ENCODE measurements at places on chromosomes 6 and 20. TPM values are rescaled to one million over a fixed set of nuclear protein-coding genes. Genes with fewer than 3 reads are reported as not detected.
A peak's percentile ranks its signal among the peaks of the same experiment; 100 is the strongest.

ZNF311 gene
- total RNA-seq, result 7.5 TPM

PDE10A gene
- 0.13 TPM for total RNA-seq

ARMC2 gene
- 0.82 TPM for total RNA-seq

FAM184A gene
- 13.6 TPM for total RNA-seq

- DNase-seq, result no peak
Observed at GRCh38 chr6:119122336-119122735, 43.9 kb upstream of the FAM184A start.

DNA sequence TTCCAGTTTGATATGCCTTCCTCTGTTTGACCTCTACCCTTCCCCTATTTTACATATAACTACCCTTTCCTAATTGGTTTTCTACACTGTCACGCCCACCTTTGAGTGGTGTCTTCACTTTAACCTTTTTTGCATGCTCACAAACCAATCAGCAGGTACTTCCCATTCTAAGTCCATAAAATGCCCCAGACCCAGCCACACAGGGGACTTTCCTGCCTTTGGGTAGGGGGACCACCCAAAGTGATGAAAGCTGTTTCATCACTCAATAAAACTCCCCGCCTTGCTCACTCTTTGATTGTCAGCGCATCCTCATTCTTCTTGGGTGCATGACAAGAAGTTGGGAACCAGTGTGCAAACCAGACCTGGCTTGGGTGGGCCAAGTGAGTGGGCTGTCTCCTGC lies 20.5 kb upstream of the SNRPC start:
- no peak for DNase-seq

- DNase-seq, result no peak
Observed at GRCh38 chr6:41757931-41758640, 10.9 kb upstream of the PGC start.

- no peak for DNase-seq
Observed at GRCh38 chr20:57223648-57224489, 42.6 kb downstream of the BMP7 start.

DNA sequence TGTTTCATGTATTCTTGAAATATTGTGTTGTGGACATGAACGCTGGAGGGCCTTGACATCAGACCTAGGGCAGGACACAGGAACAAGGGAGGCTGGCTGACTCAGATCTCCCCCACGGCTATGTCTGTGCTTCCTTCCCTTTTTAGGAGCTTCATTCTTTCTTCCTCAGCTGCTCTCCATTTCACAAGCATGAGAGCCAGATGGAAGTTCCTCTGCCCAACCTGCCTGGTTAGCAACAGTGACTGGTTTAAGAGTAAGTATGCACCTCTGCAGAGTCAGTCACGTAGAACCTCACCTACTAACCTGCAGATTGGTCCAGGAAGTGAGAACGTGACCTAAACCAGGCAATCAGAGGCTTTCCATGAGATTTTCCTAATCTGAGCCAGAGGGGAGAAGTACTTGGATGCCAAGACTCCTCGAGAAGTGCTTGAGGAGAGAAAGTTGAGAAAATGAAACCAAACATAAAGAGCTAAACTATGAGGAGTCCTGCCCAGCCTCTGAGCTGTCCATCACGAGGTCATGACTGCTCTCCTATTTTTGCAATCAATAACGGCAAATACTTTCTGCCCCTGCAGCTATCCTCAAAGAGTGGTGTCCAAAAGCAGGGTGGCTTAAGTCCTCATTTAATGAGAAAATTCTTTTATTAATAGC lies 465.2 kb upstream of the CITED2 start:
- no peak for DNase-seq

DNA sequence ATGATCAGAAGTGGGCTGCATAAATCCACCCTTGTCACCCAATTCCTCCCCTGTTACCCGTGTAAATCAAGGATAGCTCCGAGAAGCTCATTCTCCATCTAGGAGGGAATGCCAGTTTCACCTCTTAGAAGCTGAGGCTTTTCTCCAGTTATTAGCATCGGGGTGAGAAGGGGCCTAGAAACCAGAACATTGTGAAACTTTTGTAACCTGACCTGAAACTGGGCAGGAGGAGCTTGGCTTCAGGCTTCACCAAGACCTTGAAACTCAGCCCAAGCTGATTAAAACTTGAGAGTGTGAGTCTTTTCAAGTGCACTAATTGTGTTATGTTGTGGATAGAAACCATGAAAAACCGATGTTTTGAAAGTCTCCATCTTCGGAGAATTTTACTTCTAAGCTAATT lies 103.1 kb downstream of the BMP2 start:
- DNase-seq, result no peak

- no peak for DNase-seq
Observed at GRCh38 chr6:135810486-135810885, 41.0 kb upstream of the PDE7B start.

- DNase-seq, result no peak
Observed at GRCh38 chr20:54794110-54794509, 318.7 kb downstream of the DOK5 start.

DNA sequence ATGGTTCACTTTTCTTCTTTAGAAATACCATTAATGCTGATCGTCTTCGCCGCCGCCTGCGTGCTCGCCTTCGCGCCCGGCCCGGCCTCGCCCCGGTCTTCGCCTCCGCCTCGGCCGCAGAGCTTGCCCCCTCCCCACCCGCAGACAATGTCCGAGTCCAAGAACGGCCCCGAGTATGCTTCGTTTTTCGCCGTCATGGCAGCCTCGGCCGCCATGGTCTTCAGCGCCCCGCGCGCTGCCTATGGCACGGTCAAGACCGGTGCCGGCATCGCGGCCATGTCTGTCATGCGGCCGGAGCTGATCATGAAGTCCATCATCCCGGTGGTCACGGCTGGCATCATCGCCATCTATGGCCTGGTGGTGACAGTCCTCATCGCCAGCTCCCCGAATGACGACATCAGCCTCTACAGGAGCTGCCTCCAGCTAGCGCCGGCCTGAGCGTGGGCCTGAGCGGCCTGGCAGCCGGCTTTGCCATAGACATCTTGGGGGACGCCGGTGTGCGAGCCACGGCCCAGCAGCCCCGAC lies 4.8 kb upstream of the PRPH2 start:
- DNase-seq, result no peak

GRCh38 chr6:11585426-11586016 lies 48.0 kb downstream of the TMEM170B start:
- peak; percentile 29 for DNase-seq

Data from K562 (cell line).